Stimulated activated CD4-positive, alpha-beta T cell treated with anti-CD3 and anti-CD28 coated beads, Interleukin-2, amount 100 ng/mL, for 48 hours (primary cell): ENCODE measurements at places on chromosomes 12 and 14.

- DNase-seq = no peak
These were observed 207.5 kb upstream of the PELI2 start for GRCh38 chr14:55910601-55911243.

GRCh38 chr12:2588345-2588744 lies 206.4 kb upstream of the FKBP4 start:
- DNase-seq = no peak

DNA sequence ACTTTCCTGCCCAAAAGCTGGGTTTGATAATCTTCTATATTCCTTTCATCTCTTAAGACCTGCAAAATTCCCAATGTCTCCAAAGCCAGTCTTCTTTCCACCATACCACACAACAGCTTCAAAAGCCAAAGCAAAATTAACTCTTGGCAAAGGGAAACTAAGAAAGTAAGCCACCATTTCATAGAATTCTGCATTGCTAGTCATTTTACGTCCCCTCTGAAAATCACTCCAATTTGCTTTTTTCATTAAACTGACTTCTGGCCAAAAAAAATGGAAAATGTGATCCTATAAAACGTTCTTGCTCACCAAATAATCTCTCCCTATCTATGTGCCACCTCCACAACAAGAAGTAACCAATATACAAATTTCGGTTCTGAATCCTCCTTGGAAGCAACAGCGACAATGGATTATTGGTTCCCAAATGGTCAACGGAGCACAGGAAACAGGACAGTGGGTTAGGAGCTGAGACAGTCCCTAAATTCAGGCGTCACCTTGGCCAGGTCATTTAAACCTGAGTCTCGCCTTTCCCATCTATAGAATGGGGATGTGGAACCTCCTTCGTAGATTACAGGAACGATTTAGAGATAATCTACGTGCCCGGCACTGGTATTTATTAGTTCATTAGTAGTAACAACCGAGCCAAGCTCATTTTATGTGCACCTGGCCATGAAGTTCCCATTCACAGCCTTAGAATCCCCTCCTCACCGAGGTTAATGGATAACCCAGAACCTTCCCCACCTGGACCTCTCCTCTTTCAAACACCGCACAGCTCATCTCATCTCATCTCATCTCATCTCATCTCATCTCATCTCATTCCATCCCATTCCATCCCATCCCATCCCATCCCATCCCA lies 1.2 kb downstream of the NT5DC3 start:
- no peak for DNase-seq

DNA sequence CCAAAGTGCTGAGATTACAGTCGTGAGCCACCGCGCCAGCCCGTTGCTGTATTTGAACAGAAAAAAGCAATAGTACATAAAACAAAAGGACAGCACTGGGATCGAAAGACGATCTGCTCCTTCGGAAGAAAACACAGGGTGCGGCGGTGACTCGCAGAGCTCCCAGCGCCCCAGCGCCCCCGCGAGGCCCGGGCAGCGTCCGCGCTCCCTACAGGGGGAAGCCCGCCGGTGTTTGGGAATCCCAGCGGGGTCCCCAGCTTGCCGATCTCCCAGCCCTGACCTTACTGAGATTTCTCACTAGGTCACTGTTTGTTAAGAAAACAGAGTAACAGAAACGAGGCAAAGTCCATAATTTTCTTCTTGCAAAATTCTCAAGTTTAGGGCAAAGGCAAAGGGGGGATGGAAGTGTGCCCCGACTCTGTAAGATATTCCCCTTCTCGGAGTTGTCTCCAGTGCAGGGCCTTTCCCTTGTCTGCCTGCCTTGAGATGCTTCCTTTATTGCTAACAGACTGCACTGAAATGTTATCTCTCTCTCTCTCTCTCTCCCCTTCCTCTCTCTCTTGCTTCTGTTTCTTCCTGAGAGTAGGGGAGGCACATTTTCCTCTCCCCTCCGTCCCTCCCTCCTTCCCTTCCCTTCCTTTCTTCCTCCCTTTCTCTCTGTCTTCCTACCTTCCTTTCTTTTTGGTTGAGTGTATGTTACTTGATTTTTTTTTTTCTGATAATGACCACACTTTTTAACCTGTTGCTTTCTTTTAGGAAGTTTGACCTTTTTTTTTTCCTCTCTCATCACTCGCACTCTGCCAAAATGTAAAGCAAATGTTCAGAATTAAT lies 91.9 kb downstream of the TMEM30B start:
- DNase-seq = peak; percentile 33

- no peak for DNase-seq
These were observed 599 bp downstream of the PAPLN start for GRCh38 chr14:73237786-73238423.

DNA sequence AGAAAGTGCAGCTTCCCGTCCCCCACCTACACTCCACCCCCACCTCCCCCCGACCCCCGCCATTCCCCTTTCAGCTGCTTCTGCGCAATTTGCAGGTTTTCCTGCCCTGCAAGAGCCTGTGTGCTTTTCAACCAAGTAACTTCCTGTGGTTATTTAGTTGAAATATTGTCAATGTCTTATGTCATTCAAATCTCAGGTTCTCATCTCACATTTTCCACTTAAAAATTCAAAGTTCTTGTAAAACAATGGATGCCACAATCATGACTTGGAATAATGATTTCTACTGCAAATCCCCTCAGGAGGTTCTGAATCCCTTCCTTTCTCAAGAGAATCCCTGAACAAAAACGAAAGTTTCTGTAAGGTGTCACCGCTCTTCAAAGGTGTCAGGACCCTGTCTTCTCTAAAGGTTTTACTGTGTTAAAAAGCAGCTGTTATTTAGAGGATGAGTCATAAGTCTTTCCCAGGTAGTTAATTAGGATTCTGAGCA lies 31.6 kb downstream of the WBP11 start:
- DNase-seq = no peak

- DNase-seq = no peak
These were observed 43.8 kb upstream of the KTN1 start for GRCh38 chr14:55536204-55536708.

DNA sequence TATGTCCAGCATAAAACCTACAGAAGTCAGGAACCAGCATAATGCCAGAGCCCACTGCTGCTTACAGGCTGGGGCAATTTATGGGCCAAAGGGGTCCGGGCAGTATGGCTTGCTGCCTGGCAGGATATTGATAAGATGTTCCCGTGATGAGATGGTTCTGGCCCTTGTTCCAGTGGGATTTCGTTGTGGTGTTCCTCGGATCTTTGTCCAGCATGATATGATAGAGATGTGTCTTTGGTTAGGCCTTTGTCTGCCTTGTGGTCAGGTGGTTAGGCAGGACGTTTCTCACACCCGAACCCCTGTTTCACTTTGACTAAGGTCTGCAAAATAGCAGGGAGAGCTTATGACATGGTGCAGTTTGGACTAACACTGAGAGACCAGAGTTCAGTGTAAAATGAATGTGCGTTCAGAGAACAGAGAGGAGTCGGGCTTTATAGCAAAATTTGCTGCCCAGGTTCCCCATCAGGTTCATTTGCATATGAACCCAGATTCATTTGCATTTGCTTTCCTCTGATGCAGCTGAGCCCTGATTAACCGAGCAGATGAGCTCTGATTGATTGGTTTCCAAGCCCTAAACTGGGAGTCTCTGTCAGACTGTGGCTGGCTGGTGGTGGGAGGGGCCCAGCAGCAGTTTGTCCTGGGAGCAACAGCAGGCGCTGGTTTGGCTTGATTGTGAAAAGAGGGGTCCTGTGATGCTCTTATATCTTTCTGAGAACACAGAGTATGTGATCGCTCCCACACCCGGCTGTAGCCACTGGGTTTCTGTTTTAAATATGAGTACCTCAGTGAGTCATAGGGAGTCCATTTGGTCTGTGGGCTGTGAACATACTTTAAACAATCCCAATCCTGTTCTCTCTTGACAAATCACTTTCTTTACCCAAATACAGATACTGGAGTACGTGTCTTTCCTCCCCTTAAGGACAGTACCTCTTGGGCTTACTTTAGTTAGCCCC lies 156.3 kb upstream of the PZP start:
- DNase-seq = peak; percentile 33
